ENCODE measurements at places on chromosomes 12 and 14.

- DNase-seq = no peak
Measured at GRCh38 chr14:43168371-43168925, 1338.6 kb downstream of the FSCB start.

- no peak for DNase-seq
Measured at GRCh38 chr12:116130431-116130830, 147.1 kb downstream of the MED13L start.

DNA sequence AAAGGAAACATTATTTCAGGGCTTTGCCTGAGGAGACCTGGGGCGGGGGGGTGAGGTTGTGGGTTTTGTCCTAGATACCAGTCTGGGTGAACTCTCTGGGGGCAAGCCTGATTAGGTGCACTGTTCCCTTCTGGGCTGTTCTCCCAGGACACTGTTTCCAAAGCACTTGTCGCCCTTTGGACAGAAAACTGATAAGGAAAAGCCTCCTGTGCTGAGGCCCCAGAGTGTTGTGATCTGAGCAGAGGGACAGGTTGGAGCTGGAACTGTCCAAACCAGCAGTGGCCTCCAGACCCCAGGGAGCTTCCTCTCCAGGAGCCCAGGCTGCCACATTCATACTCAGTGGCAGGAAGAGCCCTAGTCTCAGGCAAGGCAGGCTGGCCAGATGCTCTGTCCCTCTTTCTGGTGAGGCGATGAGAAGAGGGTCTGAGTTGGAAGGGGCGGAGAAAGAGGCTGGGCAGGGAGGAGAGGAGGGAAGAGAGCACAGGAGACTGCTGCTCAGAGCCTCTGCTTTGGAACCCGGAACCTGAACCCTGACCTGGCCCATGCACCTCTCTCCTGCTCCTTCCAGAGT lies 1.9 kb downstream of the GALNT16 start:
- DNase-seq = no peak

- no peak for DNase-seq
Measured at GRCh38 chr14:32329690-32330285, 690 bp downstream of the AKAP6 start.
